CD4-positive, alpha-beta T cell treated with Interleukin-6 at 100 ng/mL for 8 hours (primary cell): ENCODE measurements at places on chromosomes 2 and 18.

- no peak for DNase-seq
Measured at GRCh38 chr18:10231220-10231619, 223.2 kb upstream of the APCDD1 start.

- no peak for DNase-seq
Measured at GRCh38 chr2:185012643-185013042, 414.3 kb downstream of the ZNF804A start.

DNA sequence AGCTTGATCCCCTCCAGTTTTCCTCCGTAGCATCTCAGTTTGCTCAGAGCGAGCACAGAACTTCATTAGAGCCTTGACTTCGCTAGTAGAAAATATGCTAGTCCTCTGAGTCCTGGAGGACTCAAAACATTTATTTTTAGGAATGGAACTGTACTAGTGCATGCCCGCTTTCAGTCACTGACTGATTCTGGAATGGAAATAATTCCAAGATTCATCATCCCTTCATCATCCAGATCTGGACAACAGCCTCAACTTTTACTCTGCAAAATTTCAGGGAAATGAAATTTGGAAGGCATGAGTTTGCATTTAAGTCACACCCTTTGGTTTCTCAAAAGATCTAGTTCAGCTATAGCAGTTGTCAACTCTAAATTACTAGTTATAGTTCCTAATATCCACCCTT, 304.6 kb downstream of the XIRP2 start:
- DNase-seq: no peak

DNA sequence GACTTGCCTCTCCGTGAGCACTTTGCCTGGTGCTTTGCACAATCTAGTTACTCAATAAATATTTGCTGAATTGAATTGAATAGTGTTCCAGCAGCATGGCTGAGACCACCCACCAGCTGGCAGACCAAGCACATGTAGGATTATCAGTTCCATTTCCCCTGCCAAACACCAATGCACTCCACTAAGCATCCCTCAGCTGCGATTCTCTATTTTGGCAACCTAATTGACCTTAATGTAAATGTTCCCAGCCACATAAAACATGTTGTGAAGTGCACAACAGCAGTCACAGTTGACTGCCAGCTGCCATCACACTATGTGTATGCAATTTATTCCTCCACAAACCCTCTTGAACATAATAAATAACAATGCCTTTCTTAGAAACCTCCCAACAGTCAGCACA, 1879.4 kb upstream of the PIK3C3 start:
- no peak for DNase-seq

- DNase-seq: peak; percentile 11
Measured at GRCh38 chr2:65129286-65129825, 550 bp downstream of the RAB1A start.

DNA sequence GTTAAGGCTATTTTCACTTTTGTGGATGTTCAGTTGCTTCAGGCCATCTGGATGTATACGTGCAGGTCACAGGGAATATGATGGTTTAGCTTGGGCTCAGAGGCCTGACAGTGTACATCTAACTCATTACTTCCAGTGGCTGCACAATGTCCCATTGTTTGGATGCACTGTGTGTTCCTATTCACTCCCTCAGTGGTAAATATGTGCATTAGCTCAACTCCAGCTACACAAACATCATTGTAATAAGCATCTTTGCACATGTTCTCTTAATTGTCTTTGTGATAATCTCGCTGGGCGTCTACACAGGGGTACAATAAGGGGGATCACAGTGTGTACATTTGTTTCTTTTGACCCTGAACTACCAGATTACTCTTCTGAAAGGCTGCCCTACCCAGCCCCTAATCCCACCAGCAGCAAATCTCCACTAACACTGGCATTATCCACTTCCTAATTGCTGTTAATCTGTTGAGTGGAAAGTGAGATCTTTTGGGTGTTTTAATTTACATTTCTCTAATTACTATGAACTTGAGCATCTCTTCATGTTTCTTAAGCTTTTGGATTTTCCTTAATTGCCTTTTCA, 56.1 kb upstream of the POLE4 start:
- no peak for DNase-seq

- no peak for DNase-seq
Measured at GRCh38 chr2:226673314-226673723, 126.3 kb downstream of the IRS1 start.

GRCh38 chr2:102895376-102895775, 133.5 kb downstream of the TMEM182 start:
- no peak for DNase-seq

DNA sequence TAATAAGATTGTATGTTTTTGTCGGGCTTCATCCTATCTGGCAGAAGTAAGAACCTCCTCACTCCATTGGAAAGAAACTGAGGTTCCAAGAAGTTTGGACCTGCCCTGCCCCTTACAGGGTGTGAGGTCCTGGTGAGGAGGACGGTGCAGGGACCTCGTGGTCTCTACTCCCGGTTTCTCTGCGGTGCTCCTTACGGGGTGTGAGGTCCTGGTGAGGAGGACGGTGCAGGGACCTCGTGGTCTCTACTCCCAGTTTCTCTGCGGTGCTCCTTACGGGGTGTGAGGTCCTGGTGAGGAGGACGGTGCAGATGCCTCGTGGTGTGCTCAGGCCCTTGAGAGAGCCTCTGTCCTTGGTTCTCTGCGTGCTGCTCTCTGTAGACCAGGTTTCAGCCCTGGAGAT, 5.2 kb downstream of the CTDP1 start:
- DNase-seq: no peak

DNA sequence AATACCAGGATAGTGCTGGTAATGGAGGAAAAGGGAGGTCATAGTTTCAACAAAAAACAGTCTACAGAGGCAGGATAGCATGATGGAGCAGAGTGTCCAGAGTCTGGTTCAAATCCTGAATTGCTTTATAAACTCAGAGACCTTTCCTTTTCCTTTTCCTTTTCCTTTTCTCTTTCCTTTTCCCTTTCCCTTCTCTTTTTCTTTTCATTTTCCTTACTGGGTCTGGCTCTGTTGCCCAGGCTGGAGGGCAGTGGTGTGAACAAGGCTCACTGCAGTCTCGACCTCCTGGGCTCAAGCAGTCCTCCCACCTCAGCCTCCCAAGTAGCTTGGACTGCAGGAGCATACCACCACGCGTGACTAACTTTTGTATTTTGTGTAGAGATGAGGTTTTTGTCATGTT, 31.7 kb downstream of the GIGYF2 start:
- no peak for DNase-seq

- no peak for DNase-seq
Measured at GRCh38 chr2:97765933-97766332, 52.6 kb downstream of the ZAP70 start.

- no peak for DNase-seq
Measured at GRCh38 chr2:38889575-38889974, at the start of gene ARHGEF33. Gene ARHGEF33, plus strand, starts transcription at chr2:38889875. Its CDS starts 29,573 bp downstream, at chr2:38919448.

- DNase-seq: no peak
Measured at GRCh38 chr2:207505728-207506127, 24.0 kb upstream of the CREB1 start.

GRCh38 chr2:210667711-210668110, 111.3 kb downstream of the CPS1 start:
- no peak for DNase-seq

GRCh38 chr2:57497489-57498096, 549.0 kb upstream of the VRK2 start:
- no peak for DNase-seq

- no peak for DNase-seq
Measured at GRCh38 chr2:17538844-17539554, 1.5 kb upstream of the VSNL1 start.

DNA sequence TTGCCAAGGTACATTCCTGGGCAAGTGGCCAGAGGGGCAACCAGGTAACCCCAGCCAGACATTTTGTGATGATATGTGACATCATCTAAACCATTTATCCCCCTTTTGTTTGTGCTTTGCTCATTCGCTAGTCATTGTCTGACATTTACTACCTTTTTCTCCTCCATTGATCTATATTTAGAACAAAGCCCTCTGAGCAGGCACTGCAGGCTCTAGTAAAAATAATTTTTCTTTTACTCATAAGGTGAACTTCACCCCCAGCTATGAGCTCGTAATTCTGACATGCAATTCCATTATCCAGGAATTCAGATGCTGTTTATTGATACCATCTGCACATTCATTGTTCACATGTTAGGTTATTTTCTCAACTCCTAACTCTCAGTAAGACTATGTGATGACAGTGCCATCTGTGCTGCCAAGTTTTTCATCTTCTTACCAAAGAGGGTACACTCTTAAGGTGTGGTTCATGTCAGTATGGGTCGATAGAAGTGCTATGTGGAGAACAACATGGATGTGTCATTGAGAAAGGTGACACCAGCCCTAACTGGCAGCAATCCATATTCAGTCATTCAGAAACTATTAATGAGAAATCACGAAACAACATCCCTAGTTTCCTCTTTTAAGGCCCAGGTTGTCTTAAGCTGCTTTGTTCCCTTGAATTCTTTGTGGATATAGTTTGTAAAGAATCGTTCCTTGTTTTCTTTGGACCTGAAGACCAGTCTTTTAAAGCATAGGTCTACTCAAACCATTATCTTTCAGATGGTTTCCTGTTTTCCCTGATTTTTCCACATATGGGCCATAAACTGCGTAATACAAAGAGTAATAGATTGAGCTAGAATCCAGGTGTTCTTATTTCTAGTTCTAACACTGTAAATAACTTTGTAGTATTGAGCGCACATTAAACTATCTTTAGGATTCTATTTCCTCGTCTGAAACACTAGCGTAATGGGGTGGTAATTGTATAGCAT, 978.1 kb upstream of the CDH2 start:
- DNase-seq: no peak

GRCh38 chr18:623761-624620, 27.2 kb downstream of the CLUL1 start:
- peak; percentile 39 for DNase-seq
